ENCODE measurements at places on chromosomes 7 and 10.

- DNase-seq: no peak
Observed at GRCh38 chr7:200290-200689, 7.9 kb downstream of the FAM20C start.

GRCh38 chr7:148175512-148175911 is 415.1 kb upstream of the C7orf33 start:
- no peak for DNase-seq

DNA sequence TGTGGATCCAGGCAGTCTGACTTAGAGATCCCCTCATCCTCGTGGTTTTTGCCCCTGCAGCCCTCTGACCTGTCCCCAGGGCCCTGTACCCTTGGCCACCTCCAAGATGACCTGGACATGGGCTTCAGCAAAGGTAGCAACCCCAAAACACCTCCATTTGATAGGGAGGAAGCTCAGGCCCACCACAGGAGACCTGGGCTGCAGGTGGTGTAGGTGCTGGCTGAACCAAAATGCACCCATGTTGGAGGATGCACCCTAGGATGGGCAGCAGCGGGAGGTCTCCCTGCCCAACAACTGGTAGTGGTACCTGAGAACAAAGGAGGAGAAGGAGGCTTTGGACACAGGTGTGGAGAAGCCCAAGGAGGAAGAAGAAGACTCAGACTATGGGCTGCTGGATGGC is 188.7 kb downstream of the ZNF716 start:
- no peak for DNase-seq

- no peak for DNase-seq
Observed at GRCh38 chr7:3649250-3649649, 348.2 kb downstream of the SDK1 start.

GRCh38 chr7:20776214-20776911 is 10.3 kb downstream of the SP8 start:
- DNase-seq: no peak

DNA sequence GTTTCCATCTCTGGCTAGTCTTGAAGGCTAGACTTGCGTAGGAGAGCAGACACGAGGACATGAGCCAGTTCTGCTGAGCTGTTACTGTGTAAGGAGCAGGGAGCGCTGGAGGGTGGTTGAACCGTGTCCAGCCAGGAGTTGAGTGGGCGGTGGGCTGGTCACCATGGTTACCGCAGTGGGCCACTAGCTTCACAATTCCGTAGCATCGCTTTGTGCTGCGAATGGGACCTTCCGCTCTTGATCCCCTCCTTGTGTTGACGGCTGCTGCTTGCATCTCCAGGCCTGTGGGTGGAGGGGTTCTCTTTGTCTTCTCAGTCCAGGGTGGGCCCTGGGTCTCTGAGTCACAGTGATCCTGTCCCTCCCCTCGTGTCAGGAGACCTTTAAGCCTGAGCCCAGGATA is 49.4 kb upstream of the OCM start:
- DNase-seq: no peak

DNA sequence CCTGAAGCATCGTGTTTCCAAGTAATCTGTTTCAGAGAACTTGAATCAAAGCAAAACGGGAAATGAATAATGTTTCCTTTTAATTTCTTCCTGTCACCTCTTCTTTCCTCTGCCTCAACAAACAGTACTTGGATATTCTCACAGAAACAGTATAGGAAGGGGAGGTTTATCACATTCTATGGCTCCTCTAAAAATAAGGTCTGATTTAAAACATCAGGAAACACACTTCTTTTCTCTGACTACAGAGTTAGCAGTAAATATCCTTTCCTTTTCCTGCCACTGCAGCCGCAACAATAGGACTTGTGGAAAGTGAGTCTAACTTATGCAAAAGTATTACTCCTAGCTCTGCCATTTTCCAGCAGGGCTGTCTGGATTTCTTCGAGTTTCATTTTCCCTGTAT is 62.3 kb downstream of the CH25H start:
- no peak for DNase-seq

DNA sequence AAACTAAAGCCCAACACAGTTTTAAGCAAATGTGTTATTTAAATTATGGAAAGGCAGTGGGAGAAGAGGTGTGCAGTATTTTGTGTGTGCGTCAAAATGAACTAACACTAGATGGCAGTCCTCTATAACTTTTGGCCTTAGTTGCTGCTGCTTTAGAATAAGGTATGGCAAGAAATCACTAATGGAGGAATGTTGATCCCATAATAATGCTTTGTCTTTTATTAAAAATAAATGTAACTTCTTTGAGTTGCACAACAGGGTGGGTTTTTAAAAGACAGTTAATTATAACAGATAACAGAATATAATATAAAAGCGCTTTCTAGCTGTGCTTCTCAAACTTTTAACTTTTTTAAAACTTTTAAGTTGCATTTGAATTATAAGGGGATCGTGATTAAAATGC is 56.4 kb downstream of the BBS9 start:
- DNase-seq: no peak

GRCh38 chr10:75243426-75243825 is 7.7 kb upstream of the COMTD1 start:
- DNase-seq: no peak

- no peak for DNase-seq
Observed at GRCh38 chr7:70744492-70744891, 387.5 kb upstream of the GALNT17 start.

- DNase-seq: no peak
Observed at GRCh38 chr10:42578019-42578418, 60.4 kb downstream of the ZNF33B start.

DNA sequence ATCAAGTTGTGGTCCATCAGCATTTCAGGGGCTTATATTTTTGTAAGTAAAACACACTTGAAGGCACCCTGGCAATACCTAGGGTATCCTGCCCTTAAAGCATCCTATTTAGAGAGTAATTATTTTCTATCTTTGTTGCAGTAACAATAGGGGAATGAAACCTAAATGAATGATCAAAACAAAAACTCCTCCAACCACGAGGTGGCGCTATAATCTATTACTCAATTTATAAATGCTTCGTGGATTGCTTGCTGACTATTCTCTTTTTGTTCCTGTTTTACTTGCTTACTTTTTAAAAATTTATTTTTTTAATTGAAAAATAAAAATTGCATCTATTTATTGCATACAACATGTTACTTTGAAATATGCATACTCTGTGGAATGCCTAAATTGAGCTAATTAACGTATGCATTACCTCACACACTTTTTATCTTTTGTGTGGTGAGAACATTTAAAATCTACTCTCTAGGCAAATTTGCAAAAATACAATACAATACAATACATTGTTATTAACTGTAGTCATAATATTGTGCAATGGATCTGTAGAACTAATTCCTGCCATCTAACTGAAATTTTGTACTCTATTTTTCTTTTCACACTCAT is 147.7 kb upstream of the BMPER start:
- DNase-seq: no peak

DNA sequence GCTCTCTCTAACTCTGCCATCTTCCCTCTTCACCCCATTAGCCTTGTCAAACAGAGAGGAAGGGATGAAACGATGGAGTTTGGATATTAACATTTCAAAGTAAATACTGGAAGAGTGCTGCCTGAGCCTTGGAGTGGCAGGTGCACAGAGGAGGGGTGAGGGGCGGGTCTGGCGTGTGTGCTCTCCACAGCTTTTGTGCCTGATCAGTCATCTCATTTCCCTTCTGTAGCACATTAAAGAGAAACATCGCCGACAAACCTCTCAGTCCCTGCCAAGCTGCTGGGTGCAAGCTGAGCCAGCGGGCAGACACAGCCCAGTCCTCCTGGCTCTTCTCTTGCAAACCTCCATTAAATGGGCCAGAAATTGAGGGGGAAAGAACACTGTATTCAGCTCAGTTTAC is 76.2 kb downstream of the SLIT1 start:
- DNase-seq: no peak

DNA sequence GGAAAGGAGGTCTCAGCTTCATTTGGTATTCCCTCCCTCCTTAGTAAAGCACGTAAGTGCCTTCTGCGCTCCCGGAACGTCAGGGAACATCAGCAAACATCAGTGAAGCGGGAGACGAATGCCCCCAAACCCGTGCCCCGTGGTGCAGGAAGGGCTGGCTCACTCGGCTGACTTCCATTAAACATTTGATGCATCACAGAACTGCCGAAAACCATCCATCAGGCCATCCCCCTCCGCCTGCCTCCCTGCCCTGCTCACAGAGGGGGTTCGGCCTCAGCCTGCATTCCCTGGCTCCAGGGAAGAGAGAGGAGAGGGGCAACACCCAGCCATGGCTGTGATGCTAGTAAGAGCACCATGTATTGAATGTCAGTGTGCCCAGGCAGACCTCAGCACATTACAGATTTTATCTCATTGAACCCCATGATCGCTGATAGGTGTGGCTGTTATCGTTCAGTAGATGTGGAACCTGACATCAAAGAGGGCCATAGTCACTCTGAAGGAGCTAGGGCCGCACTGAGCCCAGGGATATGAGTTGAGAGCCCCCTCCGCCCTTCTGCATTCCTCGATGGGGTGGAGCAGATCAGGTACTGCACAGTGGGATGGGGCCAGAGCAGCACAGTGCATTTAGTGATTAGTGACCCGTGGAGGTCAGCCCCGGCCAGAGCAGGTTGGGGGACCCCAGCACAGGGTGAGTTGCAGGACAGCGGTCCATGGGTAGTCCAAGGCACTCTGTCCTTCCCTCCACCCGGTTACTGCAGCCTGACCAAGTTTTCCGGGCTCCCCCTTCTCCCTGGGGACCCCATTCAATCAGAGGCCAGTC is 146.4 kb downstream of the RPS24 start:
- DNase-seq: no peak

All from activated naive CD4-positive, alpha-beta T cell (primary cell).